OCI-LY7 (cell line): ENCODE measurements at places on chromosomes 3 and 15.
A peak's percentile ranks its signal among the peaks of the same experiment; 100 is the strongest.

GRCh38 chr3:116093374-116093773 lies 351.9 kb downstream of the LSAMP start:
- DNase-seq = no peak

GRCh38 chr15:54150255-54150654 lies 172.0 kb downstream of the UNC13C start:
- no peak for DNase-seq

- DNase-seq = no peak
Observed at GRCh38 chr3:180390313-180390712, 211.7 kb upstream of the TTC14 start.

DNA sequence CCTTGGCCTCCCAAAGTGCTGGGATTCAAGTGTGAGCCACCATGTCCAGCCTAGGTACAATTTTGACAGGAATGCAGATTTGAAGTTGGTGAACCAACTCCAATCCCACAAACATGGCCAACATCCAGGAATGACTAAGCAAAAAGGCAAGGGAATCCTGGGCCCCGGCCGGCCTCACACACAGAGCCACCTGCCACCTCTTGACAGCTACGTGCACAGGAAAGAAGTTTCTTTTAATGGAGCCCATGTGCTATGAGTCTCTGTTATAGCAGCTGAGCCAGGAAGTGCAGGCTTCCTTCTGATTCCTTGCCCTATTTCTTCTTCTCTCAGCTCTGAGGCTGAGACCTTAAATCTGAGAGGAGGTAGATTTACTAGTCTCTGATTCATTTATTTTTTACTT lies 8.8 kb downstream of the TMEM40 start:
- peak; percentile 79 for DNase-seq

DNA sequence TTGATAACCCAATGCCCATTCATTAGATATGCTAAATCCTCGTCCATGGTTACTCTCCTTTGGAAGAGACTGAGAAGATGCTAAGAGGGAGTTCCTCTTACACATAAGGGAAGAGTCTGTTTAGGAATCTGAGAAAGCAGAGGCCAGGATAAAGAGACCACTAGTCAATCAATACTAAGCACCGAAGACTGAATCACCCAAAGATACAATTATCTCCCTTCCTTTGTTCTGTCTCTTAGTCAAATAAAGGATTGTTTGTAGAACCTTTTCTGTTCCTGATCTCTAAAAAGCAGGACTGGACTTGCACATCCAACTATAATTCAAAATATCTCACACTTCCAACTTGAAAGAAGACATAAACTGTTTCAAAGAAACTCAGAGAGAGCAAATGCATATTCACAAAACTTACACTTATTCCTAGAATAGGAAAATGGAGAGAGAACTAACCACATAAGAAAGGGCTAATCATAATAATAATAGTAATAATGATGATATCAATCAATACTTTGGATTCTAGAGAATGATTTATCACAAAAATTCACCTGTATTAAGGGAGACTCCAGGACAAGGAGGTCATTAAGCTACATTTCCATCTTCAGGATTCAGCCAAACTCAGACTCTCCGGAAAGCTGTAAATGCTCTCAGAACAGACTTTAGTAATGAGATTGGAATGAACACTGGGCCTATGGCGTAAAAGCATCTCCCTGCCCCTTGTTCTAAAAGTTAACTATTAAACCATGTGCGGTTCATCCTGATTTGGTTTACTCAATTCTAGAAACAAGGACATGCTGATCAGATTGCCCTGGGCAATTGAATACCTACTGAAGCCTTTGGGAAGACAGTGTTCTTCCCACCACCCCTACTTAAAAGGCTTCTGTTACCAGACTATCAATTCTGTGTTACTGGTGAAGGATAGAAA lies 401.5 kb downstream of the ZBTB20 start:
- DNase-seq = no peak

DNA sequence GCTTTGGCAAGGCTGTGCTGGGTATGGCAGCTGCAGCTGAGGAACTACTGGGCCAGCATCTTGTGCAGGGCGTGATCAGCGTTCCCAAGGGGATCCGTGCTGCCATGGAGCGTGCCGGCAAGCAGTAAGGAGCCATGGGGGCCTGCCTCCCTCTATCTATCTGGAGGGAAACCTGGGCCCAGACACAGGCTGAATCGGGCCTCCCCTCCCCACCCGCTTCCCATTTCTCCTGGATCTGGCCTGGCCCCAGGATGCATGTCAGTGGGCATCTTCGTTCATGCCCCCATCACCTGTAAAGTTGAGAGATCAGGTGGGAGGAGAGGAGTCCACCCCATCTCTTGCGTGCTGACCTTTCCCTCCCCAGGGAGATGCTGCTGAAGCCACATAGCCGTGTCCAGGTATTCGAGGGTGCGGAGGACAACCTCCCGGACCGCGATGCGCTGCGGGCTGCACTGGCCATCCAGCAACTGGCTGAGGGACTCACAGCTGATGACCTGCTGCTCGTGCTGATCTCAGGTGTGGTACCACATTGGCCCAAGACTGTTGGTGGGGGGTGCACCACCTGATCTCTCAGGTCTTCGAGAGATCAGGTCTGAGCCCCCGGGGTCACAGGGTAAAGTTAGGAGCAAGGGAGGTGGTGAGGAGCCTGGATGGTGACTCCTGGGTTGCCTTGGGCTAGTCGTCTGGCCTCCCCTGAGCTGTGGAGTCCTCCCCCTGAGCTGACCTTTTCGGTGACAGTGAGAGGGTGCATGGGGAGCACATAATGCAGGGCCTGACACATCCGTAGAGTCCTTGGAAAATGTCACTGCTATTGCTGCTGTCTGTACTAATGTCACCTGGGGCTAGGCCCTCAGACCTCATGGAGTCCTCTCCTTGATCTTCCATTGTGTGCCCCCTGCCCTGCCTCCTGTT lies 3.2 kb downstream of the GLYCTK start:
- no peak for DNase-seq

GRCh38 chr3:117253636-117254035 lies 544.1 kb downstream of the TUSC7 start:
- DNase-seq = no peak
